ENCODE measurements at places on chromosomes 1 and 21.

GRCh38 chr1:178966312-178966711, 59.4 kb upstream of the FAM20B start:
- no peak for DNase-seq

DNA sequence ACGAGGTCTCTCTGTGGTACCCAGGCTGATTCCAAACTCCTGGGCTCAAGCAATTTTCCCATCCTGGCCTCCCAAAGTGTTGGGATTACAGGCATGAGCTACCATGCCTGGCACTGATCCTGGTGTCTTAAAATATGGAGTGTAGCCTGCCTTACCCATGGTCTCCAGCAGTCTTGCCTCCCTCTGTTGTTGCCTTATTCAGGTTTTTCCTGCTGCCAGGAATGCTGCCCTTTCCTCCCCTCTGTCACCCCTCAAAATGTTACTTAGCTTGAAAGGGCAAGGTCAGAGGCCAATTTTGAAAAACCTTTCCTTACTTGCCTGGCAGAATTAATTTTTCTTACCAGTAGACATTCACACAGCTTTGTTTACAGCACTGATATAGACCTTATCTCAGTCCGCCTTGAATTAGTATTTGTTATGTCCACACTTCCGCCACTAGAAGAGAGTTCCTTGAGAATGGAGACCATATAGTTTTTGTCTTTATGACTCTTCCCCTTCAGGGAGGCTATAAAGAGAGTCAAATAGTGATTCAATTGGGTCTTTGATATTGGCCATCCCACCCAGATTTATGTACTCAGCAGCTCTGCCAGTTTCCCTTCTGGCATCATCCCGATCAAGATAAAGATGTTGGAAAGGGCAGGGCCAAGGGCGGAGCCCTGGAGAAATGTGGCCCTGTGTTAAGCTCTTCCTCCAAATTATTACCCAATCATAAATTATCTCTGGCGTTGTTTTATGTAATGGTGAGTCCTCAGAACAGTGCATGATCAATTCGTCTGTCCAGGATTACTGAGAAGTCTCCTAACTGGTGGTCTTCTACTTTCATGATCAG, 38.8 kb downstream of the C1orf21 start:
- no peak for DNase-seq

GRCh38 chr1:106755682-106756406, 300.6 kb upstream of the PRMT6 start:
- DNase-seq, result no peak

DNA sequence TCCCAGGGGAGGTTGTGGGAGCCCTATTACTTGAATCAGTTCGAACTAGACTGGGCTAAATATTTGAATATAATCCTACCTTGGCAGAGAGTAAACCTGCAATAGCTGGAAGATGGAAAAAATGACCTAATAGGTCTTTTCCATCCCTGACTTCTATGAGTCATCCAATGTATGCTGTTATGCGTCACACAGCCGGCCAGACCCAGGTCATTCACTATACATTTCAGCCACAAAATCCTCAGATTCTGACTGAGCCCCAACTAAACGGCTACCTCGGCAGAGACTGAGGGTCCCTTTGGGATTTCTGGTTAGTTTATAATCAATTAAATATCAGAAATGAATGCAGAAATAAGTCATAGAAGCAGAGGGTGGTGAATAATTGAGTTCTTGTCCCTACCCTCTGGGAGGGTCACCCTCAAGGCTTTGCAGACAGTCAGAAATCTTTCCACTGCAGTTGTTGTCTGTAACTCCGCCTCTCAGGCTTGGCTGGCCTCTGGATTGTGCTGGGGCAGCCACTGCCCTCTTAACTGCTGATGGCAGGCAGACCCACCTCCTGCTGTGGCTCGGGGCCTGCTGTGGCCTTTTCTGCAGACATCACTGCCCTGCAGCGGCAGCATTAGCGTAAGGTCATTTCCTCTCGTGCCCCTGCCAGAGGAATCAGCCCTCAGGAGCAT, 240.5 kb downstream of the TGFB2 start:
- DNase-seq, result no peak

DNA sequence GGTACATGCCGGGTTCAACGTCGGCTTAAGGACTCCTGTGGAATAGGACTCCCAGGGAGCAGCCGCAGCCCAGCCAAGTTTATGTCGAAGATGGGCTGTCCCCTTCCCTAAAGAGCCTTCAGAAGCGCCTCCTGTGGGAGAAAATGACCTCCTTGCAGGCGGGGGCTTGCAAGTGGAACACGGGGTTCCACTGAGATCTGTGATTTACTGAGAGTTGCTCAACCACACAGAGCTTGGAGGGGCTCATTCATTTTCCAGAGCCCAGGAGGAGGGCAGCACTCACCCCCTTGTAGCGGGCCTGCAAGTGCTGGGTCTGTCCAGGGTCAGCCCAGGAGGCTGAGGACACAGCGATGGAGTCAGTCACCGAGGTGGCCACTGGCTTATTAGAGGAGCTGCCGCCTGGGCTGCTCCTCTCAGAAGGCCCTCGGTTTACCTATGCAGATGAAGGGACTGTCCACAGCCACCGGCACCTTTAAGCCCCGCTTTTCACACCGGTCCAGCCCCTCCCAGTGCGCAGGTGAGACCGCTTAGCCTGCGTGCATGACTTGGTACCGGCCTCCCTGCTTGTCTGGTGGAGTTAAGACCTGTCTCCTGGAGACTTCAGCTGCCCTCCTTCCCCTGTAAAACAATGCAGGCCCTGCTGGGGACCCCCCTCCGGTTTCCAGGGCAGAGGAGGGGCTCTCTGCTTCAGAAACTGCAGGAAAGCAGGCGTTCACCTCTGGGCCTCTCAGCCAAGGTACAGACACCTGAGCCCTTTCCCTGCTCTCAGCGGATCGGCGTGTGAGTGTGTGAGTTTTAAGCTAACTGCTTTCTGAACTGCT, 57.5 kb downstream of the ATP5PO start:
- DNase-seq, result no peak

GRCh38 chr1:175935166-175935565, 191.8 kb upstream of the TNR start:
- no peak for DNase-seq

- DNase-seq, result no peak
These were observed 137.0 kb downstream of the PLPP3 start for GRCh38 chr1:56442290-56442877.

GRCh38 chr1:44068442-44068921, 37.2 kb upstream of the SLC6A9 start:
- DNase-seq, result no peak

DNA sequence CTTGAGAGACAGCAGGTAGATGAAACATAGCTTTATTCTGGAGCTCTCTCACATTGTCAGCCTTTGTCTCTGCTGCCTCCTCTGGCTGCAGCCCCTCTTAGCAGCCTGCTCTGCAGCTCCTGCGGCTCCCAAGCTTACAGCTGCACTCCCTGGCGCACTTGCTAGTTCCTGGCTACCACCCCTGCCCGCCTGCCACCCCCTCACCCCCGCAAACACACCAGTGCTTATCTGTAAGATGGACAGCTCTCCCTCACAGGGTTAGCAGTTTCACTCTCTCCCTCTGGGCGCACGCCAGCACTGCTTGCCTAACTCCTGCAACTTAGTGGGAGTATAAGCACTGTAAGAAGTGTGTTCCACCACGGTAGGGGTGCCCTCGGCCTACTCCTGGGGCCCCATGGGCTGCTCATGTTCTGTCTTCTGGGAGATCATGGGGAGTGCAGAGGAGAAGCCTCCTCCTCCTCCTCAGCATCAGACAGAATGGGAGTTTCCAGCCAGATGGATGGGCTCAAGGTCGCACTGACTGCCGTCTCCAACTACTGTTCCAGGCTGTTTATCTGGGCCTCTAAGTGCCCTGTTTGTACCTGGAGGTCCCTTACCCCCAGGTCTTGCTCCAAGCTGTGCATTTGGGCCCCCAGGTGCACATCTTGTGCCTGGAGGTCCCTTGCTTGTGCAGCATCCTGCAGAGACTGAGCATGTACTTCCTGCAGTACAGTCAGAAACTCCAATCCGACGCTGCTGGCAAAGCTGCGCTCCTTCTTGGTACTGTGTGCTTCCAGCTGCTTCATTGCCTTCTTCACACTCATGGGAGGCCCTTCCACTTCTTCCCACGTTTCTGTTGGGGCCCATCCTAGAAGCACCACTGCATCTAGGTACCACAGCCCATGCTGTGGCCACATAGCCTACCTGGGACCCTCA, 1388.1 kb downstream of the AMY1C start:
- DNase-seq, result no peak

GRCh38 chr21:16912075-16912474, 600.8 kb upstream of the CXADR start:
- DNase-seq, result no peak

All from activated T-helper 1 cell treated with anti-CD3 and anti-CD28 coated beads, Interleukin-2, amount 50 U/mL, for 16 hours (primary cell).